Progenitor cell of endocrine pancreas (in vitro differentiated cells): ENCODE measurements at places on chromosomes 6 and 20.

GRCh38 chr6:156943816-156944215, 166.6 kb downstream of the ARID1B start:
- DNase-seq: no peak
- H3K4me3 ChIP-seq: no peak overlapping the region
- no peak overlapping the region for H3K27ac ChIP-seq
- no peaks in the 10 kb centered on the region for H3K27me3 ChIP-seq
- peaks cover 1% of the 10 kb centered on the region for H3K36me3 ChIP-seq

- peaks cover 51% of the 10 kb centered on the region for H3K27me3 ChIP-seq
- H3K4me1 ChIP-seq: no peaks in the 10 kb centered on the region
- no peaks in the 10 kb centered on the region for H3K36me3 ChIP-seq
Observed at GRCh38 chr6:166244353-166245045, 63.7 kb downstream of the PRR18 start.

- DNase-seq: no peak
- H3K27ac ChIP-seq: no peak overlapping the region
- no peaks in the 10 kb centered on the region for H3K36me3 ChIP-seq
- H3K4me3 ChIP-seq: no peak overlapping the region
- peaks cover 2% of the 10 kb centered on the region for H3K4me1 ChIP-seq
- H3K27me3 ChIP-seq: no peaks in the 10 kb centered on the region
Observed at GRCh38 chr6:168999392-168999791, 254.3 kb downstream of the THBS2 start.

DNA sequence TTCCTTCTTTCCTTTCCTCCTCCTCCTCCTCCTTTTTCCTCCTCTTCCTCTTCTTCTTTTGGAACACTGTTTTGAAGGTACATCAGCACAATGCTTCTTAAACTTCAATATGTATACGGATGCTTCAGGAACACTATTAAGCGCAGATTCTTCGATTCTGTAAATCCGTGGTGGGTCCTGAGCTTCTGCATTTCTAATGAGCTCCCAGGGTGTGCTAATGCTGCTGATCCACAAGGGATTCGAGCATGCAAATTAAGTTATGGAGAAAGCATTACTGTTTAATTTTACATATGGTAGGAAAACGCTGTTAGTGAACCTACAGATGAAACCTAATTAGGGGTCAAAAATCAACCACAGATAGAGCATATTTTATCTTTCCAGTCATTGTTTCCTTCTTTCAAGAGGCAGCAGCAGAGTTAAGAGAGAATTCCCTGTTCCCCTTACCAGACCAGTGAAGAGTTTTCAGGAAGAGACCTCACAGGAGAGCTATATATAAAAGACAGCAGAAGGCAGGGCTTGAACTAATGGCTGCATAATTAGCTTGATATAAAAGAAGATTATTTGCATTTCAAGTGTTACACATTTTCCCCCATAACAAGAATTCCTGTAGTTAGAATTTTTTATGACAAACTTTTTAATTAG, 47.2 kb downstream of the KIF13A start:
- no peak for DNase-seq
- no peak overlapping the region for H3K4me3 ChIP-seq
- H3K27me3 ChIP-seq: peaks cover 3% of the 10 kb centered on the region

GRCh38 chr6:7445885-7446461, 56.4 kb downstream of the RIOK1 start:
- H3K36me3 ChIP-seq: peaks cover 2% of the 10 kb centered on the region
- peaks cover 4% of the 10 kb centered on the region for H3K27me3 ChIP-seq
- peaks cover 30% of the 10 kb centered on the region for H3K4me1 ChIP-seq
- DNase-seq: no peak
- H3K27ac ChIP-seq: no peak overlapping the region
